ENCODE measurements at places on chromosomes 7 and 10.

GRCh38 chr7:106071999-106072714, 40.0 kb downstream of the SYPL1 start:
- DNase-seq: peak; percentile 64

DNA sequence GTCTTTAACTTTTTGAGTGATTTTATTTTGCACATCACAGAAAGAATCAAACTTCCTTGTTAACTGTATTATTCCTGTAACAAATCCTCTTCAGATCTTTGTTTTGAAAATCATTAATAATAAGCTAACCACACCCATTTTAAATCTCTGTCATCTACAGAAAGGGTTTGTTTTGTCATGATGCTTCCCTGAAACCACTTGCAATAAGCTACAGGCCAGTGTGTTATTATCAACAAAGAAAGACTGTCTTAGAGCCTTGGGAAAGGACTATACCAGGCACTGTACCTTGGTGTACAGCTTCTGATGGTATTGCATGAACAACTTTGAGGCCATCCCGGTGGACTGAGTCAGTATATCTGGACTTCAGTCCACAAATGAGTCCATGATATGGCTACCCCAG, 145.3 kb upstream of the FAM3C start:
- no peak for DNase-seq

- DNase-seq: no peak
These were observed 91.1 kb downstream of the CH25H start for GRCh38 chr10:89115876-89116627.

DNA sequence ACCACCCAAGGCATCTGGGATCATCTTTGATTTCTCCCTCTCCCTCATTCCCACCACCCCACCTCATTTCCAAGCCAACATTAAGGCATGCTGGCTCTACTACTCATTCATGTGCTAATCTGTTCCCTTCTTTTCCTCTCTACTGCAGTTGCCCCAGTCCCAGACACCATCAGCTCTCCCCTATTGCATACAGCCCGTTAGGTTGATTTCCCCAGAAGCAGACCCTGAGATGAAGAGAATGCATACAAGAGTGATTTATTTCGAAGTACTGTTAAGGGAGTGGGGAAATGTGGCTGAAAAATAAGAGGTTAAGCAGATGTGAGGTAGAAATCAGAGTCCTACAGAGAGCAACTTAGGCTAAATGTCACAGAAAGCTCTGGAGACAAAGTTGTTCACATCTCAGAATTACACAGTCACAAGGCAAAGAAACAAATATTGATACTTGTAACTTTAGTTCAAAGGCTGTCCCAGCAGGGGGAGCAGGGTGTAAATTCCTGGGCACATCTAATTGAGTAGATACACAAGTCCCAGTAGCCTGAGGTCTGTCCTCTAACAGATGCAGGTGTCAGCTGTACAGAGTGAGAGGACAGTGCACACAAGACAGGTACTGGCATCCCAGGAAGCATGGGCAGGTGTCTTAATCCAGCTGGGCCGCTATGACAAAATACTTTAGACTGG, 20.9 kb downstream of the AKR1D1 start:
- no peak for DNase-seq
